NCI-H2171 (cell line): ENCODE measurements at places on chromosomes 16 and 17.

- DNase-seq: no peak
Observed at GRCh38 chr16:46976550-46976949, 3.1 kb upstream of the DNAJA2 start.

DNA sequence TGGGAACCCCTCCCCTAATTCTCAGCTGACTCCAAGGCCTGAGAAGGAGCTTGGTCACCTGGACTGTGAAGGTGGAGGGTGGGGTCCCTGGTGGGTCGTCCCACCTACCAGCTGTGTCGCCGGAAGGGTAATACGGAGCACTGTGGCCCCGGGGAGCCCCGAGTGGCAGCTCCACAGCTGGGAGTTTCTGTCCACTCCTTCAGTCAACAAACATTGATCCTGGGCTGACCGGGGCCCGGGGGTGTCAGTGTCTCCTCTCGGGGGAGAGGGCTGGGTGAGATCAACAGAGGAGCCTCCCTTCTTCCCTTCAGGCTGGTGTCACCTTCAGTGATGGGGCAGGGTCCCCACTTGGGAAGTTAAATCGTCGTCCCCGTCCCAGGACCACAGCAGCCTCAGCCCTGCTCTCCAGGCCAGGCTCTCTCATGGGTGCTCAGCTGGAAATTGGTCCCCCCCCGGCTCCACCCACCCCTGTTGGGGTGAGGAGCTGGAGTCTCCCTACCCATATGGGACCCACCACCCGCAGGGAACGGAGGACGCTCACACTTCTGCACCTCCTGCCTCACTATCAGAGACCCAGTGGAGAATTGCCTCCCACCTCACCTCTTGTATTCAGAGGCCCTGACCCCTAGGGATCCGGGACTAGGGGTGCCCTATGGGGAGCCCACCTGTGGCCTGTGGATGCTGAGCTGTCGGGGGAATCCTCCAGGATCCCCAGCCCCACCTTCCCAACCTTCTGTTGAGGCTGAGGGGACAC, 1.9 kb downstream of the GCGR start:
- no peak for DNase-seq

- DNase-seq: no peak
Observed at GRCh38 chr17:50689956-50690886, 17.5 kb downstream of the ANKRD40 start.

DNA sequence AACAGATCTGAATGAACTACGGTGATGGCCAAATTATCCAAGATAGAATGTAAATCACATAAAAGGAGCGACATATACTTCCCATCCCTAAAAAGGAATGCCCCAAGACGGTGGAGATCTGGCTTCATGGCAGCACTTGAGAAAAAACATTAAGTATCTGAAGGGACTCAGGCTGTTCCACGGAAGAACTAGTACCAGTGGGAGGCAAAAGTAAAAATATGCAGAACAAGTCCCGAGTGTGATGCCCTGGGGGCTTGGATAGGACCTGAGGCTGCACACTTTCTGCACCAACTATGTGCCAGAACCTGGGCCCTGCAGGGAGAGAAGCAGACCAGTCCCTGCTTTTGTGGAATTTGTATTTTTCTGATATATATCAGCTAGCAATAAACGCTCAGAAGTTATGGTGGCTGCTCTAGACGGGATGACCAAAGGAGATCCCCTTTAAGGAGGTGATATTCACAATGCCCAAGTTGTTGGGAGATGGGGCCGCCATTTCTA, 539 bp upstream of the CKLF start:
- DNase-seq: no peak

DNA sequence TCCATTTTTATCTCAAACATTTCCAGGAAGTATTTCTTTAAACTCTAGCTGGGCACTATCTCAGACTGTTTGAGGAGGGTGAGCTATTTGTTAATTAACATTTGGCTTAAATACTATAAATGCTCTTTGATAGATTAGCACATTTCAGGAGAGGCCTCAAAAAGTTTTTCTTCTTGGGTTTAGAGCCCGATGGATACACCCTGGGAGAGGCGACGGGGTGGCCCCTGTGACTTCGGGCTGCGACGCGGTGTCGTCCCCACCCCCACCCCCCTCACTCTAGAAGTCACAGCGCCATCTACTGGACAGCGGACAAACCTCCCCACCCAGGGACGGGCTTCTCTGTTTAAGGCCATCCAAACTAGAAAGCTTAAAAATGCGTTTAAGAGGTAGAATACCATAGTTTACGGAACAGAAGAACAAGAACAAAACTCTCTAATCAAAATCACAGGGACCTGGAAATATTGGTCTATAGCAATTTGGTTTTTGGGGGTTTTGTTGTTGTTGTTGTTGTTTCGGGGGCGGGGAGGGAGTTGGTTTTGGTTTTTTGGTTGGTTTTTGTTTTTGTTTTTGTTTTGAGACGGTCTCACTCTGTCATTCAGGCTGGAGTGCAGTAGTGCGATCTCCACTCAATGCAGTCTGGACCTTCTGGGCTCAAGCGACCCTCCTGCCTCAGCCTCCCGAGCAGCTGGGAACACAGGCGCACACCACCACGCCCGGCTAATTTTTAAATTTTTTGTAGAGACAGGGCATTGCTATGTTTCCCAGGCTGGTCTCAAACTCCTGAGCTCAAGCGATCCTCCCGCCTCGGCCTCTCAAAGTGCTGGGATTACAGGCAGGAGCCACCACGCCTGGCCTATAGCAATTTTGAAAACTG, 254.4 kb downstream of the C16orf95 start:
- DNase-seq: peak; percentile 80

DNA sequence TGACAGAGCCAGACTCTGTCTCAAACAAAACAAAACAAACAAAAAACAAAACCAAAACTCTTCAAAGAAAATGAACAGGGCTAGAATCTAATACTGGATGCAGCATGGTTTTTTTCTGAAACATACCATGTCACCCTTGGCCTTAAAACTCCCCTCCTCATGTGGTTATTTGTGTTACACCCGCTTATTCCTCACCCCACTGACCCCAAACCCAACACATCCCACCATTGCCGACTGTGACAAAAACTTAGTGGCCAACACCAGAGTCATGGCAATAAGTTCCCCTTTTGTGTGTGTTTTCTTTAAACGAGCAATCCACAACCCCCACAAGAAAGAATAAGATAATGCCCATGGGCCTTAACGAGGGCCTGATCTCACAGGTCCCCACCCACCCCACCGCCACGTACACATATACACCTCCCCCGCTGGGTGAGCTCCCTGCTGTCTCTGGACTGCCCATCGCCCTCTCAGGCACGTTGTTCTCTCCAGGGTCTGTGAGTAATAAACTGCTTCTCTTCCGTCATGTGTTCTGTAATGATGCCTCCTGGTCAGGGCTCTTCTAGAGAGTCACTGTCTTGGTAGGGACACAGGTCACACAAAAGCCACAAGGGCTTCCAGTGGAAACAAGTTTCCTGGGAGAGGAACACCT, 16.8 kb upstream of the ENGASE start:
- no peak for DNase-seq

DNA sequence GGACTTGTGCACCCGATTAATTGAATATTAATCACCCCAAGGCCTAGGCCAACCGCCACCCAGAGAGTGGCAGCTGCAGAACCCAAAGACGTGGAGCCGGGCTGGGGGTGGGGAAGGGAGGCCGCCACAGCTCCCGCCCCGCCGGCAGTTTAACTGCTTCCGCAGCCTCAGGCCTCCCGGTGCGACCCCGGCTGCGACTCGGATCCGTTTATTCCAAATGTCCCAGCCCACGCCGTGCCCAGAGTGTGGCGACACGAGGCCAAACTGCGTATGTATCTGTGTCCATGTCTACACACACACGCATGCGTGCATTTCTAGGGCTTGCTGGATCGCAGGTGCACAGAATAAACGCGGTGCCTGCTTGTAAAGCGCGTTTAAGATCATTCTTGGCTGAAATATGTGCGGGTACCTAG, 802 bp upstream of the TOB1 start:
- peak; percentile 77 for DNase-seq

- DNase-seq: peak; percentile 64
Observed at GRCh38 chr17:49996495-49997300, 1.7 kb upstream of the DLX3 start.

- DNase-seq: peak; percentile 71
Observed at GRCh38 chr16:85366031-85366763, 246.9 kb upstream of the GSE1 start.

DNA sequence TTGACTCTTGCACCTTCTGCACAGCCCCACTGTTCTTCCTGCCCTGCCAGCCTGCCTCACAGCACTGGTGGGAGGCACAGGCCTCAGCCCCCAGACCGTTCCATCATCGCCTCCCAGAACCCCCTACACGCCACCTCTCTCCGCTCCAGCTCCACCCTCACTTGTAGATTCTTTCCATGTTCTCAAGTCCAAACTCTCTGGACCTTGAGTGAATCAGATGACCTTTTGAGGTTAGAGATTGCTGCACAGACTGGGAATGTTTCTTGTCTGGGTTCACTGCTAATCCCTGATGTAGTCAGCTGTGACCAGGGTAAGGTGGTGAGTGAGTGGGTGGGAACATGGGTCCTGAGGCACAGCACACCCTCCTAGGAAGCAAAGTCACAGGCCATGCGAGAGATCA, 272.4 kb downstream of the IRF8 start:
- no peak for DNase-seq

DNA sequence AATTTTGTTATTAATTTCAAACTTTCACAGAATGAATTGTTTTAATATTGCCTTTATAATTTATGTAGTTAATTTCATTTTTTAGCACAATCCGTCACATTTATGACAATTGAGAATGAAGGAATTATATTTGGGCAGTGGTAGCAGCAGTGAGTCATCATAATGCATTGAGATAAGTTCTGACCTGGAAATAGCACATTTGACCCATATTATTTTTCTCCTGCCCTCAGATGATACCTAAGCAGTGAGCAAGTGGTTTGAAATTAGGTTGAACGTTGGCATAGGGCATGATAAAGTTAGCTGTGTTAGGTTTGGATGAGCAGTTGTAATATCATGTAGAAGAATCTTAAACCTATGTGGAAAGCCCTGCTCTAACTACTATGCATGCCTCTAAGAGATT, 1431.3 kb upstream of the CDH8 start:
- no peak for DNase-seq

DNA sequence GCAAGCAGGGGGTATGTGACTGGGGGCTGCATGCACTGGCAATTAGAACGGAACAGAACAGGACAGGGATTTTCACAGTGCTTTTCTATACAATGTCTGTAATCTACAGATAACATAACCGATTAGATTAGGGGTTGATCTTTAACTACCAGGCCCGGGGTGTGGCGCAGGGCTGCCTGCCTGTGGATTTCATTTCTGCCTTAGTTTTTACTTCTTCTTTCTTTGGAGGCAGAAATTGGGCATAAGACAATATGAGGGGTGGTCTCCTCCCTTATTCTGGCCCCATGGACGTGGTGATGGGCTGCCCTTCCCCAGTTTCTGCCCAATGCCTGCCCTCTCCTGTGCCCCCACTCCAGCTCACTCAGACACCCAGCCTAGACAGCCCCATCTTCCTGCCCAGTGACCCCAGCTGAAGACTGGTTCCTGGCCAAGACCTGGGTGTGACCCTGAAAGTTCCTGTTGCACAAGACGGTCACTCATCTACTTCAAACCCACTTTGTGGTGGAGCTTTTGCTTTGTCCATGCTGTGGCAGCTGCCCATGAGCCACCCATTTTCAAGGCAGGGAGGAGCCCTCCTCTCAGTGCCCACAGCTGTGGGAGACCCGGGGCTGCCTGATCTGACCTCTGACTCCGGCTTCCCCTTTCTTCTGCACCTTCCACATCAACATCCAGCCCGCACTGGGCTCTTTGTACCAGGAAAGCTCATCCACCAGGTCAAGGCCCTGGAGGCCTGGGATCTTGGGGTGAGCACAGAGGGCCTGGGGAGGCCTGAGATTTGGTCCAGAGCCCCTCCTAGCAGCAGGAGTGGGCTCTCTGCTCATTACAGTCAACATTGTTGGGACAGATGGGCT, 18.6 kb downstream of the ALOX12B start:
- DNase-seq: no peak

DNA sequence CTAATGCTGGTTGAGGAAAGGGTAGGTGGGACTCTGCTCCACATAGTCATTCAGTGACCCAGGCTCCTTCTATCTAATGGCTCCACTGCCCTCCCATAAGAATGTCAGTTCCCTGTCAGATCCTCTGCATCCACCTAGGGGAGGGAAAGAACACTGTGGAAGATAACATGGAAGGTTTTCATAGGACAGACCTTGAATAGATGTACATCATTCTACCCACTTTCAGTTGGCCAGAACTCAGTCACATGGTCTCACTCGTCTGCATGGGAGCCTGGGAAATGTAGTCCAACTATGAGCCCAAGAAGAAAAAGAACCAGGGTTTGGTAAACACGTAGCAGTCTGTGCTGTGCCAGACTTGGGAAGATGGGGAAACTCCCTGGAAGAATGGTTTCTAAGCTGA, 27.1 kb upstream of the SCNN1B start:
- peak; percentile 13 for DNase-seq

GRCh38 chr17:43603321-43603720, 57.2 kb upstream of the ETV4 start:
- no peak for DNase-seq
